ENCODE measurements at places on chromosomes 6 and 20. TPM values are rescaled to one million over a fixed set of nuclear protein-coding genes. Genes with fewer than 3 reads are reported as not detected.

Gene OXT
- not detected for total RNA-seq

Gene LCA5
- total RNA-seq: 5.2 TPM

Gene TFAP2C
- total RNA-seq: not detected

Gene SIRPB2
- not detected for total RNA-seq

Gene FAM209A
- not detected for total RNA-seq

Gene CRISP3
- not detected for total RNA-seq

Gene HLA-G
- total RNA-seq: not detected

Gene TTI1
- total RNA-seq: 15.4 TPM

Gene SLC22A2
- 0.23 TPM for total RNA-seq

Gene UBE3D
- total RNA-seq: 7.2 TPM

Gene SSTR4
- total RNA-seq: not detected

Gene WFDC2
- total RNA-seq: not detected

Gene PRL
- total RNA-seq: not detected

Gene FARS2
- 18.7 TPM for total RNA-seq

Gene CPNE5
- total RNA-seq: 0.30 TPM

Gene CLVS2
- under 0.01 TPM for total RNA-seq

Gene KHDRBS2
- not detected for total RNA-seq

Data from smooth muscle cell of the umbilical artery (primary cell).